ENCODE measurements at places on chromosomes 5 and 9. TPM values are rescaled to one million over a fixed set of nuclear protein-coding genes. Genes with fewer than 3 reads are reported as not detected.

DNA sequence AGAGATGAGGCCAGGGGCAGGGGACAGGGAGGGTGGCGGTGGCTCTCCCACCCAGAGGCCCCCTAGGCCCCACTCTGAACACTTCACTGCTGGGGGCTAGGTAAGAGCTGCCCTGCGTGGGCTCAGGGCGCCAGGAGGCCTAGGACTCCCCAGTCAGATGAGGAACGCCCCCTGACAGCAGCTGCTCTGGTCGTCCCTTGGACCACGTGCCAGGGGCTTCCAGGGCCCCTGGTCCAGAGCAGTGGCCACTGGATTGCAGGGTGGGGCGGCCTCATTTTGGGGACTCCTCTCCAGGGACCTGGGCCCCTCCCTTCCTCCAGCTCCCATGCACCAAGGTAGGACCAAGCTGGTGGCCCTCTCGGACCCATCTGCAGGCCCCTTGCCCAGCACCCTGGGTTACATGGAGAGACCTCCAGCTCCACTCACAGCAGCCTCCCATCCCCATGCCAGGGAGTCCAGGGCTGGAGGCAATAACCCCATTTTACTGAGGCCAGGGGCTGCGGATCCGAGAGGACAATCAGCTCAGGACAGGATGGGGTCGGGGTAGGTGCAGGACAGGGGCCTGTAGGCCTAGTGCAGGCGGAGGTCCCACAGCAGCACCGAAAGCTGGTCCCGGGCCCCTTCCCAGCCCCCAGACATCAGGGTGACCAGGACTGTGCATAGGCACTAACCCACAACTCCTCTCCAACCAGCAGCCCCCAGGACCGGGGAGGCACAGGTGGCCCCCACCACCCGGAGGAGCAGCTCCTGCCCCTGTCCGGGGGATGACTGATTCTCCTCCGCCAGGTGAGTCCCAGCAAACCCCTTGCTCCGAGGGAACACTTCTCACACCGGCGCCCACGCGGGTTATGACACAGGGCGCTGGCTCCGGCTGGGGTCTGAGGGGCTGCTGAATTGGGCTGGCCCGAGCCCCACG is 1.5 kb downstream of the EGFL7 start:
- DNase-seq: no peak

- peak; percentile 23 for DNase-seq
These were observed 49.7 kb downstream of the C9 start for GRCh38 chr5:39314591-39314990.

DNA sequence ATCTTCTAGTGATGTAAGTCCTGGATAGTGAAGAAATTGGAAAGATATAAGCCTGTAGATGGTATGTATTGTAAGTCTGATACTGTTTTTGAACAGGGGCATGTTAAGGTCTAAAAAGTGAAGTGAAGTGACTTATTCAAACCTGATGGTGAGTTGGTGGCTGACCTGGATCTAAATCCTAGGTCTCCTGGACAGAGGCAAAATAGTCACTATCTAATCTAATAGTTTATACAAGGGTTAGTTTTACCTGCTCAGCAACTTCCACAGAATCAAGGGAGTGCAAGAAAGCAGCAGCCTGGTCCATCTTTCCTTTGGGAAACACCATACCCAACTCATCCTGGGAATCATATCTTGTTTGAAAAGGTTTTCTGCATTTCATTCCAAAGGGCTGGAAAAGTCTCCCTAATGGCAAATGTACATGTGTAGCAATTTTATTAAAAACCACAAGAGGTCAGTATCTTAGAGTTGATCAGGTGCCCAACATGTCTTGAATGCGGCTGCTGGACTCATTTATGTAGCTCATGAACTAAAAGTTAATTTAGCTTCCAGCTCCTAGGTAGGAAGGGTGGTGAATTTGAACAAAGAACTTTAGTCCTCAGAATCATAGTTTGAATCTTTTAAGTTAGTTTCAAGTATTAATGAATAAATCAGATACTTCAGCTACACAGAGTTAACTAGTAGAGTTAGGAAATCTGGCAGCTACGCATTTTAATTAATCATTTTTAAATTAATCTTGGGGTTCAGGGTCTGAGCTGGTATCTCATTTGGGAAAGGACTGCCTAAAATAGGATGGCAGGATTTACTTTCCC is 26.0 kb downstream of the SKP2 start:
- peak; percentile 58 for DNase-seq

DNA sequence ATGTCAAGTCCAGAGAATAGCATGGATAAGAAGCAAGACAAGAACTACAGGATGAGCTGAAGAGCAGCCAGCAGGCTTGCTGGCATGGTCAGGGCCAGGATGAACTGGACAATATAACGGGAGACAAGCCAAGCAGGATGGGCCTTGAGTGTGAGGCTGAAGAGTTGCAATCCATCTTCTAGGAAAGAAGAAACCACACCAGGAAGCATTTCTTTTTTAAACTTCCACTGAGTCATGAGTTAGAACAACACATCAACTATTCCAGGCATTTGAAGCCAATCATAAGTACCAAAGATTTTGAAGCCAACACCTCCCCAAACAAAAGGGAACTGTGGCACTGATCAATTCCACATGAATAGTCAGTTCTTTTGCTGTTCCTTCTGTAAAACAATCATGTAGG is 27.3 kb downstream of the SLC31A2 start:
- DNase-seq: no peak

DNA sequence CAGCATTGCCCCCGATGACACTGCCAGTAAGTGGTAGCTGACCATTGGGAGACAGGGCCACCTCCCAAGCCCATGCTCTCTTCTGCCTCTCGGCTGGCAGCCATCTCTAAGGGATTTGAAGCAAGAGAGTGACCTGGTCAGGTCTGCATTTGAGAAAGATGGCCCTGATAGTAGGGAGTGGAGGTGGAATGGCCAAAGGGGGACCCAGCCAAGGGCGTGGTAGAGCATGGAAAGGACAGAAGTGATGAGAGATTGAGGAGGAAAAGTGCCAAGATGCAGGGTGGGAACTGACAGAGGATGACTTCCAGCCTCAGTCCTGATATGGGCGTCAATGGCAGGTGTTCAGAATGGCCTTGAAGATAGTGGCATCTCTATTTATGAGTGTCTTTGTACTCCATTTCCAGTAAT is 9.0 kb downstream of the ABL1 start:
- DNase-seq: no peak

DNA sequence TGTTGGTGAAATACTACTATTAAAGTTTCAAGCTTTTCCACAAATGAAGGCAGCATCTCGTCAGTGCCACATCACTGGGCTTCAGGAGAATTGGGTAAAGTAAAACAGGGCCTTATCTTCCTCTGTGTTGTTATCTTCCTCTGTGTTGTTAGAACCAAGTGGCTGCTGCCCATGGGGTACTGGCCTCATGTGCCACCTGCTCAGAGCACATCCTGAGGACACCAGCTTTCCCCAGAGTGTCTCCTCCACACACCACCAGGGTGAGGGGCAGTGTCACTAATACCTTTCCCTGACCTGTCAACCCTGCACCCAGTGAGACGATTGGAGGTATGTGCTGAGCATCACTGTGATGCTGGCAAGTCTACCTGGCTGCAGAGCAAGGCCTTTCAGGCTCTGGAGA is 499.9 kb downstream of the SEMA5A start:
- no peak for DNase-seq

- DNase-seq: no peak
These were observed 144.4 kb downstream of the FSTL4 start for GRCh38 chr5:133467826-133468463.

- DNase-seq: peak; percentile 51
These were observed 159.1 kb downstream of the PAX5 start for GRCh38 chr9:36874921-36875320.

DNA sequence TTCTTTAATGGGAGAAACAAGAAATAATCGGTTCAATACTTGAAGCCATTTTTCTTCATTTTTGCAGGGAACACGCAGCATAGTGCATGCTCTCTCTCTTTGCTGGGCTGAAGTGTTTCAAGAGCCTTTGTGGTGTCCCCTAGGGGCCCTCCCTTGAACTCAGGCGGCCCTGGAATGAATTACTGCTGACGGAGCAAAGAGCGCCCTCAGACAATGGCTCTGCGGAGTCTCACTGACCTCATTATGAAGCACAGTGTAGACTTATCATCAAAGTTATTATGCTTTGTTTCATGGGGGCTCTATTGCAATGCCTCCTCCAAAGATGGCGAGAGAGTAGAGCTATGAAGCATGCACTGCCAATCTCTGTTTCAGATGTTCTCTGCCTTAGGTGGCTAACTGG is 64.8 kb upstream of the ADCY2 start:
- DNase-seq: no peak

- DNase-seq: no peak
These were observed 19.4 kb downstream of the USP20 start for GRCh38 chr9:129854588-129855110.

DNA sequence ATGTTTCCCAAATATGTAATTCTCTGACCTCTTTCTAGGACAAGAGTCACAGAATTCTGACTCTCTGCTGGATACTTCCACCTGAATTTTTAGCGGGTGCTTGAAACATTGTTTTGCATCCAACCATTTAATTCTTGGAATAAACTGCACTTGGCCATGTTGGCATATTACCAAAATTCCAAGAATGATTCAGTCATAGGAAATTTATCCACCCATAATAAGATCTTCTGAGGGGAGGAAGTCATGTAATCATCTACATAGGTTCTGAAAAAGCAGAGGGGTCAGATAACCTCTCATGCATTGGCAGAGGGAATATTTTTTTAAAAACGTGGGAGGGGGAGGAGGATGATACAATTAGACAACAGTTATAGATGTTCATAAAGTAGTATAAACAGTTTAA is 156.9 kb downstream of the PAM start:
- peak; percentile 92 for DNase-seq

DNA sequence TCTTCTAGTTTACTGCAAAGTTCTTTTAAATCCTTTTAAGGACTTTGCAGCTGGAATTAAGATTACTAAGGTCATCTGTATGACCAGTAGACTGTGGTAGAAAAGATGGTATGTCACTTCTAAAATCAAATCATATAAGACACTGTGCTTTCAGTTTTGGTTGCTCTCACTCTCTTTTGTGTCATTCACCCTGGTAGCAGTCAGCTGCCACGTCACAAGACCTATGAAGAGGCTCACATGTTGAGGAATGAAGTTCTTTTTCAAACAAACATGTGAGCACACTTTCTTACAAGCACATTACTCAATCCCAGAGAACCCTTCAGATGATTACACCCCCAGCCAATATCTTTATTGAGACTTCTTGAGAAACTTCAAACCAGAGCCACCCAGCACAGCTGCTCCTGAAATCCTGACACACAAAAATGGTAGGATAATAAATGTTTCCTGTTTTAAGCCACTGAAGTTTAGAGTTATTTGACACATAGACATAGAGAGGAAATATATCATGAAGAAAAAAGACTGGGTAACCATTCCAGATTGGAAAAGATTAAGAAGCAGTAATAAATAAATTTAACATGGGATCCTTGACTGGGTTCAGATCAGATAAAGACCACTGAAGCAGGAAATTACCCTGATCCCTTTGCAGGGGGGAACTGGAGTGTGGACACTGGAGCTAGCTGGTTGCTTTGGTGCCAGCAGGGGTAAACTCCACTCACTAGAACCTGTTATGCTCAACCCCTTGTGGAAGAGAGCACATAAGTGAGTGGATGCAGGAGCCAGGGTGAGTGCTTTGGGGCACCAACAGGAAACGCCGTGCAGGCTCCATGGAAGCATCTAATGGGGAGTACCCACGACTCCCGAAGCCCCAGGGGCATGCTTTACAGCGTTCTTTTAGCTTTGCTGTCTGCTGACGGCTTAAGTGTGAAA is 64.1 kb downstream of the SLCO4C1 start:
- no peak for DNase-seq

- DNase-seq: no peak
These were observed 86.4 kb downstream of the EQTN start for GRCh38 chr9:27210588-27210987.

DNA sequence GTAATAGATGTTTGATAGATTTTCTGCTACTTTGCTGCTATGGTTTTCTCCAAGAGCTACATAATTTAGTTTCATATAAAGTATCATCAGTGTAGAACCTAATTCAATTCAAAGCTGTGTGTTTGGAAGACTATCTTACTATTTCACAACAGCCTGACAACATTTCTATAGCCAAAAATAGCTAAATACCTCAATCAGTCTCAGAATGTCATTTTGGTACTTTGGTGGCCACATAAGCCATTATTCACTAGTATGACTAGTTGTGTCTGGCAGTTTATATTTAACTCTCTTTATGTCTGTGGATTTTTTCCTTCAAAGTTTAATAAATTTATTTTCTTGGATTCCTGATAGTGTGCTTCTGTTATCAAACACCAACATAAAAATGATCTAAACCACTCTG is 35.1 kb upstream of the CCDC152 start:
- DNase-seq: no peak

DNA sequence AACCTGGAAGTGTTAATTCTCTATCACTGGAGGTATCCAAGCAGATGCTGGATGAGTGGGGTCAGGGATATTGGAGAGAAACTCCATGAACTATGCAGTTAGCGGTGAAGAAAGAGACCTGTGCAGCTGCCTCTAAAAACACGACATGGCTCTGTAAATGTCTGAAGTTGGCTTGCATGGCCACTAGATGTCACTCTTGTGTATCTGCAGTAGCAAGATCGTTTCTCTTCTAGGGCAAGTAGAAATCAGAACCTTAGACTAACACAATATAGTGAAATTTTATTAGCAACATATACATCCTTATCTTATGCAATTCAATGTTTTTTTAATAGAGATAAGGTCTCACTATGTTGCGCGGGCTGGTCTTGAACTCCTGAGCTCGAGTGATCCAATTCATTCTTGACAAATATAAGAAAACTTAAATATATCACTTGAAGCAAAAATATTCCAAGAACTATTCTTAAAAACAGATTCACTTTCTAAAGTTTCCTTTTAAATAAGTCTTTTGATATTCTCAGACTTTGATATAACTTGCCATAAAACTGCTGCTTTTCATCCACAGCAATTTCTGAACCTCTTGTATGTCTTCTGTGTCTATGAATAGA is 2.9 kb downstream of the OR2S2 start:
- peak; percentile 79 for DNase-seq

DNA sequence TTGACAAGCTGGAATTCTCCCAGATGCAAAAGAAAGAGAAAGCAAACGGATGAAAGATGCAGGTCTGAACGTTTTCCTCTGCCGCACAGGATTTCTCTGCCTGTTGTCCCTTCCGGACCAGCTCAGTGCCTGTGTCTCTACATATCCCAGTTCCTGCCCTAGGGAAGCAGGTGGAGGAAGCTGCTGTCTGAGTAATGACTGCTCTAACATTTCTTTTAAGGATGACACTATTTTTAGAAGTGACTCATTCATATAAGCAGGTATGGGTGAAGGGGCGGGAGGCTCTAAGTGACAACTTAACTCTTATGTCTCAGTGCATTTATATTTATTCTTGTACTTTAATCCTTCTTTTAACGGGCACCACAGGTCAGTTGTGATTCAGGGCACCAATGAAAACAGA is 128.8 kb downstream of the SLC24A2 start:
- DNase-seq: peak; percentile 57

DNA sequence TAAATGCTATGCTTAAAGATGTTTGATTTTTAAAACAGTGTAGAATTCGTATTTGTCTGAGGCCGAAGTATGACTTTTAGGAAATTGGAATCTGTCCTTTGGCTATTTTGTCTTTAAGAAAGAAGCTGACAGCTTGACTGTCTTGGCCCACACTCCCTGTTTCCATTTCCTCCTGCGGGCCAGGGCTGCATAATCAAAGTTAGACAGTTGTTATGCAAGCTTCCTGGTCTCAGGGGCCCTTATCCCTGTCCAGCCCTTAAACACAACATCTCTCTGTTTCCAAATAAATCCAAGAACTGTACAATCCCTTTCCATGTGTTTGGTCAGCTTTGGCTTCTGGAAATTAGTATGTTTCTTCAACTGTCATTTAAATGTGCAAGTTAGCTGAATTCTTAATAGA is 54.6 kb upstream of the ECM2 start:
- DNase-seq: no peak

Gene PAEP
- not detected for total RNA-seq

Gene TAF11L10
- not detected for total RNA-seq

Gene RELL2
- 4.1 TPM for total RNA-seq

Gene CD74
- 0.22 TPM for total RNA-seq

Data from PC-3 (cell line).